Activated T-helper 17 cell treated with anti-CD3 and anti-CD28 coated beads, Interleukin-2, amount 50 U/mL, for 72 hours (primary cell): ENCODE measurements at places on chromosomes 5 and 9. TPM values are rescaled to one million over a fixed set of nuclear protein-coding genes. Genes with fewer than 3 reads are reported as not detected.
A peak's percentile ranks its signal among the peaks of the same experiment; 100 is the strongest.

DNA sequence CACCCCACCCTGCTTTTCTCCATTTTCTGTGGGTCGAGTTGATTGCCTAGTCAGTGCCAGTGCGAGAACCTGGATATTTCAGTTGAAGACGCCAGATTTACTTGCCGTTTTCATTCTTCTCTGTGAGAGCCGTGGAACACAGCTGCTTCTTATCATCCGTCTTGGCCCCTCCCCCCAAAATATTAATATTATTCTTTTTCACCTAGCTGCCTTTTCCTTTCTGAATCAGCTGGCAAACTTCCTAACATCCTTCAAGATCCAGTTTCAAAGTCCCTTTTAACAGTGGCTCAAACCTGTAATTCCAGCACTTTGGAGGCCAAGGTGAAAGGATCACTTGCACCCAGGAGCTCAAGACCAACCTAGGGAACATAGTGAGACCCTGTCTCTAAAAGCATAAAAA lies 117.1 kb upstream of the RASA1 start:
- ATAC-seq, result no peak

- no peak for ATAC-seq
Measured at GRCh38 chr5:95939465-95939864, 22.2 kb downstream of the ELL2 start.

GRCh38 chr9:94705162-94705702 lies 21.3 kb upstream of the AOPEP start:
- no peak for ATAC-seq

GRCh38 chr9:114823441-114823840 lies 17.6 kb upstream of the TNFSF15 start:
- ATAC-seq, result no peak

DNA sequence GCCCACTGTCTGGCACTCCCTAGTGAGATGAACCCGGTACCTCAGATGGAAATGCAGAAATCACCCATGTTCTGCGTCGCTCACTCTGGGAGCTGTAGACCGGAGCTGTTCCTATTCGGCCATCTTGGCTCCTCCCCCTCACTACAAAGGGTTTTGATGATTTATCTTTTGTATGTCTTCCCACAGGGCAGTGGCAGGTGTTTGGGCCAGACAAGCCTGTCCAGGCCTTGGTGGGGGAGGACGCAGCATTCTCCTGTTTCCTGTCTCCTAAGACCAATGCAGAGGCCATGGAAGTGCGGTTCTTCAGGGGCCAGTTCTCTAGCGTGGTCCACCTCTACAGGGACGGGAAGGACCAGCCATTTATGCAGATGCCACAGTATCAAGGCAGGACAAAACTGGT lies 9.4 kb downstream of the BTNL8 start:
- ATAC-seq, result no peak

- ATAC-seq, result no peak
Measured at GRCh38 chr9:108812396-108813025, 43.3 kb downstream of the ACTL7B start.

- no peak for ATAC-seq
Measured at GRCh38 chr5:133203317-133204305, 151.8 kb downstream of the HSPA4 start.

- ATAC-seq, result no peak
Measured at GRCh38 chr5:36242534-36243485, 1.1 kb upstream of the NADK2 start.

GRCh38 chr9:114592356-114592755 lies 4.8 kb downstream of the ATP6V1G1 start:
- peak; percentile 27 for ATAC-seq

EFNA5 gene
- total RNA-seq, result not detected

PLGRKT gene
- total RNA-seq, result 26.3 TPM

SNCAIP gene
- total RNA-seq, result not detected

HSD17B3 gene
- not detected for total RNA-seq

TMEM215 gene
- total RNA-seq, result not detected

IL9 gene
- 10.2 TPM for total RNA-seq

SHOC1 gene
- total RNA-seq, result not detected
